ENCODE measurements at places on chromosomes 1 and 21.

DNA sequence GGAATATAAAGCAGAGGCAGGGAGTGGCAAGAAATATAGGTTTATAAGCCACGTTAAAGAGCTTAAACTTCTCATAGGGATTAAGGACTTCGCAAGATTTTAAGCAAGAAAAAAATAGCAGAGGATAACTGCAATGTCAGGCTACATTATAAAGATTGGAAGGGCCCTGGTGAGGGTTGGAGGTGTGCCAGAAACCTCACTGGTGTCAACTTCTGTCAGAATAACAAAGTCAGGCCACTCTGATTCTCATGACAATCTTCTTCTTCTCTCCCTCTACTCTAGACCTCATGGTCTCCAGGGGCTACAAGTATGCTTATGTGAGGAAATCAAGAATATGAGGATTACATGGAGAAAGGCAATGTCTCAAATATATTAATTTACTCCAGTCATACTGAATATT lies 32.6 kb upstream of the FMO2 start:
- no peak for DNase-seq

DNA sequence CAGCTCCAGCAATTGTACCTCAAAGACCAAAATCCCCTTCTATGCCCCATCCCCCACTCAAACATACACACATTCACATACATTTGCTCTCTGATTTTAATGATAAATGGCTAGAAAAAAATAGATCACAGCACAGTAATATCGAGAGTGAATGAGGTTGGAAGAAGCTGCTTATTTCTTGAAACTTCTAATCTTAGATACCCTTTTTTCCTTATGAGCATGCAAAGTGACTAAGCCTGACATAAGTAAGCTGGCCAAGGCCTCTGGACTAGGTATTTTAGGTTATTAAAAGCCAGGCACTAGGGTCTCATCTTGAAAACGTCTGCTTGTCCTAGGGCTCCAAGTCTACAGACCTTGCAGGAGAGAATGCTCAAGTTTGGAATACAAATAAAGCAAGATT lies 133.6 kb downstream of the TGFBR3 start:
- DNase-seq, result no peak

GRCh38 chr1:100348549-100349144 lies 3.7 kb upstream of the CDC14A start:
- no peak for DNase-seq

DNA sequence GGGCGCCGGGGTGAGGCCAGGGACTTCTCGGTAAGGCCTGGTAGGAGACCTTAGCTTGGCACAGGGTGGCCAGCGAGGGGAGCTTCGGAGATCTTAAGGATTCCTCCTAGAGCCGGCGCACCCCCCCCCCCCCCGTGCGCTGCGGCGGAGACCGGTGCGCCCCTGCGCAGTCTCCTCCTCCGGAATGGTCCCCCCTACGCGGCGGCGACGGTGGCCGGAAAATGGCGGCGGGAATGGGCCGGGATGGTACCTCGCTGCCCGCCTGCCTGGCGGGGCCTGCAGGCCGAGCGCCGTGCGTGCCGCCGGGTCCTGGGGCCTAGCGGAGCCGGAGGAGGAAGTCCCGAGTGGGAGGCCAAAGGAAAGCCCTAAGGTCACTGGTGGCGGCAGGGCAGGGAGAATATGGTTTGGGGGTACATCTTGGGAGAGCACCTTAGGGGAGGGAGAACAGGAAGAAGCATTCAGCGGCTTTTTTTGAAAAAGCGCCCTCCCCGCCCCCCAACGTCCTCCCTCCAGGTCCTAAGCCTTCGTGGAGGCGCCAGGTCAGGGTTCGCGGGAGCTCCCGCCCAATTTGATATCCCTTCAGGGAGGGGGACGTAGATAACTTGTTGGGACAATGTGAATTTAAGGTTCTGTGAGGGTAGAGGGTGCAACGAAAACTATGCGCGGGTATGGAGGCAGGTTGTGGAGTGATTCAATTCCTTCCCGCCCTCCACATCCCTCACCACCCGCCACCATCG lies 429 bp downstream of the SRRM1 start:
- DNase-seq, result peak; percentile 57

- DNase-seq, result no peak
These were observed 3.7 kb downstream of the RSPO1 start for GRCh38 chr1:37631036-37631435.

GRCh38 chr1:153805886-153806719 lies 30.9 kb downstream of the SLC27A3 start:
- DNase-seq, result no peak

- no peak for DNase-seq
These were observed 7.0 kb downstream of the ATP13A2 start for GRCh38 chr1:17004466-17005364.

DNA sequence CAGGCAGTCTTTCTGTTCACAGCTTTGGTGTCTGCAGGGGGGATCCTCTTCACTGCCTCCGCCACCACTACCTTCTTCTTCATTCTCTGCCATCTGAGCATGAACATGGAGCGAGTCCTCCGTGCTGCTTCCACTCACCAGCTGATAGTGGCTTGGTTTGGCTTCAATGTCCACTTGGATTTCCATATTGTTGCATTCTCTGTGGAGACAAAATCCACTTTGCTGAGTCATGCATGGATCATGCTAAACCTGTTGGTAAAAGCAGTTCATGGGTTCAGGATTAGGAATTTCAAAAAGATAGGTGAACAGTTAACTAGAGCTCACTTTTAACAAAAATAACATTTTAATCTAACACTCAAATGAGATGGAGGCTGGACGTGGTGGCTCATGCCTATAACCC lies 27.5 kb downstream of the RNF19B start:
- no peak for DNase-seq
